AG08395 (cell line): ENCODE measurements at places on chromosomes 7 and 10.

DNA sequence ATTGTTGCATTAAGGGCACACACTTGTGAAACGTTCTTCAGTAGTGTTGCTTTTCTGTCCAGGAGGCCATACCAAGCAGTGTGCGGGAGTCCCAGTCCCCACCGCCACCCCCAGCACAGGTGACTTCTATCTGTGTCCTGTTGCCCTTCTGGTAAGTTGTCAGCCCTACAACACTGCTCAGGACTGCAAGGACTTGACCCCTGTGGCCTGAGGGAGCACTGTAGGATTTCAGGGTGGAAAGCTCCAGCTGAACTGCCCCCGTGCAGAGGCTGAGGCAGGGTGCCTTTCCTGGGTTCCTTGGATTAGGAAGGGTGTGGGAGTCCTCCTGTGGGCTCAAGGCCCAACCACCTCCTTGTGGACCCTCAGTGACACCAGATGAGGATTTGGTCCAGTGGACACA lies 26.8 kb upstream of the ZNF488 start:
- no peak for DNase-seq

GRCh38 chr7:2873146-2873545 lies 29.0 kb upstream of the GNA12 start:
- no peak for DNase-seq

GRCh38 chr7:145088111-145088745 lies 252.4 kb upstream of the TPK1 start:
- no peak for DNase-seq

GRCh38 chr7:120731271-120731670 lies 126.7 kb downstream of the TSPAN12 start:
- DNase-seq: no peak

DNA sequence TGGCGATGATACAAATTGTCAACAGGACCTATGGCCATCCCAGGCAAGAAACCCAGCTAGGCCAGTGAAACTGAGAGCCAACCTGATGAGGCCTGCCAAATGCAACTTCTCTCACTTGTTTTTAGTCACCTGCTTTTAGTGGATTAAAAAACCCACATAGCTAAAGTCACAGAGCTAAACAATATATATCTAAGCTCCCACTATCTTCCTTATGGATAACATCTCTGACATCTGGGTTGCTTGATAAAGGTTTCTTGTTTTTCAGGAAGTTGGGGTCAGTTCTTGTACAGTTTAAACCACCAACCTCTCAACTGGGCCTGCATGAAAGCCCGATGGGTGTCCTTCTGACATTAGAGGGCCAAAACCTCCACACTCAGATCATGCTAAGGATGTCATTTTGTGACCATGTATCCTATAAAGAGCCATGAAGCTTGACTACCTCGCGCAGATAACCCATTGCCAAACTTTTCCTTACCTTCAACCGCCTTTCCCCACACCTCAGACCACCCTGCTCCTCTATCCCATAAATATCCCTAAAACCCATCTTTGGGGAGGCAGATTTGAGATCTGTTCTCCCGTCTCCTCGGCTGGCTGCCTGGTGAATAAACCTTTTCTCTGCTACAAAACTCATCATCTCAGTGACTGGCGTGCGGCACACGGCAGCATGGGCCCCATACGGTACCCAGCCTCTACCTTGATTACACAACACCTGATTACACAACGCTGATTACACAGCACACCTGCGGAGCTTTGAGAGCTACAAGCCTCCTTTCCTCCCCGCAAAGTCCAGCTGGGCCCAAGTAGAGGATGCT lies 797 bp upstream of the STMP1 start:
- no peak for DNase-seq

GRCh38 chr10:111392159-111392558 lies 315.3 kb downstream of the ADRA2A start:
- DNase-seq: peak; percentile 67

DNA sequence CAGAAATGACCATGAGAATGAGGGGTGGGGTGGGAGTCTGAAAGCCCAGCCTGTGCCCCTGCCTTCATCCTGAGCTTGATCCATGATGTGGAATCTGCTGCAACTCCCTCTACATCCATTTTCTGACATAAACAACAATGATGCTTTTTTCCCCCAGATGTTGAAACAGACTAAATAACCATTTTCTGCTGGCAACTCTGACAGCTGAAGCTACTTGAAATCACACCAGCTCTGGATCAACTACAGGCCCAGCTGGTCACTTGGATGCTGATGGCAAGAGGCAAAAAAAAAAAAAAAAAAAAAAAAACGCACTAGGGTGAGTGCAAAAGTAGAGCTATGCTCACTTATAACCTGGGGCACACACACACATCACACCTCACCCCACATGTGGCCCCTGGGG lies 74.2 kb downstream of the FAM107B start:
- DNase-seq: no peak

DNA sequence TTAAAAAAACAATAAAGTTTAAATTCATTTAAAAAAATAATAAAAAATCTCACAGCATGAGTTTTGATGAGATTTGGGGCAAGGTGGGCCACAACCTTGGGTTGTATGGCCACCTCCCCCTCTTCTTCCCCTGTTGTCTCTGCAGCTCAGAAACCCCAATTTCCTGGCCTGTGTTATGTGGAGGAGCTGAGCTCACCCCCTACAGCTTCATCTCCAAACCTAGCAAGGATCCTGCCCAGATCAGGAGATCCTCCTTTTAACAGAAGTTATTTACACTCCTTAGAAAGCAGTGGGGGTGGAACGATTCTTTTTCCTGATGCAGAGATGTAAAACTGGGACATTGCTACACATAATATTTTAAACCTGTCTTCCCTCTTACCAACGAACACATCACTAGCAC lies 6.9 kb upstream of the SH2D4B start:
- DNase-seq: no peak

DNA sequence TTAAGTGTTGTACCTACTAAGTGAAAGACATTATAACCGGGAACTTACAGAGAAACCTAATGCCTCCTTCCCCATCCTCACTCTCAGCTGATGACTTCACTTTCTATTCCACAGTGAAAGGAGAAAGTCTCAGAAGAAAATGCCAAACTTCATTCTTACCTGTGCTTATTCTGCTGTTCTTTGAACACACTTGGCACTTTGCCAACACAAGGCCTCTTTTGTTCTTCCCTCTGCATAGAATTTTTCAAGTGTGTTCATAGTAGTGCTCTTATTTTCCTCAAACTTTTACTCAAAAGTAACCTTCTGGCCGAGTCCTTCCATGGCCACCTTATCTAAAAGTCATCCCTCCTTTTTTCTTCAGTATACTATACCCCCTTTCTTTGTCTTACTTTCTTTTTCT lies 59.4 kb upstream of the ETV1 start:
- DNase-seq: no peak

GRCh38 chr7:105218939-105219770 lies 169.6 kb downstream of the SRPK2 start:
- no peak for DNase-seq

DNA sequence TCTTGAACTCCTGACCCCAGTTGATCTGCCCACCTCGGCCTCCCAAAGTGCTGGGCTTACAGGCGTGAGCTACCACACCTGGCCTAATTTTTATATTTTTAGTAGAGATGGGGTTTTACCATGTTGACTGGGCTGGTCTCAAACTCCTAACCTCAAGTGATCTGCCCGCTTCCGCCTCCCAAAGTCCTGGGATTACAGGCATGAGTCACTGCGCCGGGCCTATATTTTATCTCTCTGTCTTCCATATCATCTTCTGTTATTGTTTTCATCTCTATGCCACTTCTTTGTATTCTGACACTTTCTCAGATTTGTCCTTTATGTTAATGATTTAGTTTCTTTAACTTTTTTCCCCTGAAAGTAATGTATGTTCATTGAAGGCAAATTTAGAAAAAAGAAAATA lies 55.0 kb upstream of the FMC1 start:
- DNase-seq: no peak

GRCh38 chr10:124535731-124536495 lies 74.3 kb downstream of the LHPP start:
- no peak for DNase-seq

DNA sequence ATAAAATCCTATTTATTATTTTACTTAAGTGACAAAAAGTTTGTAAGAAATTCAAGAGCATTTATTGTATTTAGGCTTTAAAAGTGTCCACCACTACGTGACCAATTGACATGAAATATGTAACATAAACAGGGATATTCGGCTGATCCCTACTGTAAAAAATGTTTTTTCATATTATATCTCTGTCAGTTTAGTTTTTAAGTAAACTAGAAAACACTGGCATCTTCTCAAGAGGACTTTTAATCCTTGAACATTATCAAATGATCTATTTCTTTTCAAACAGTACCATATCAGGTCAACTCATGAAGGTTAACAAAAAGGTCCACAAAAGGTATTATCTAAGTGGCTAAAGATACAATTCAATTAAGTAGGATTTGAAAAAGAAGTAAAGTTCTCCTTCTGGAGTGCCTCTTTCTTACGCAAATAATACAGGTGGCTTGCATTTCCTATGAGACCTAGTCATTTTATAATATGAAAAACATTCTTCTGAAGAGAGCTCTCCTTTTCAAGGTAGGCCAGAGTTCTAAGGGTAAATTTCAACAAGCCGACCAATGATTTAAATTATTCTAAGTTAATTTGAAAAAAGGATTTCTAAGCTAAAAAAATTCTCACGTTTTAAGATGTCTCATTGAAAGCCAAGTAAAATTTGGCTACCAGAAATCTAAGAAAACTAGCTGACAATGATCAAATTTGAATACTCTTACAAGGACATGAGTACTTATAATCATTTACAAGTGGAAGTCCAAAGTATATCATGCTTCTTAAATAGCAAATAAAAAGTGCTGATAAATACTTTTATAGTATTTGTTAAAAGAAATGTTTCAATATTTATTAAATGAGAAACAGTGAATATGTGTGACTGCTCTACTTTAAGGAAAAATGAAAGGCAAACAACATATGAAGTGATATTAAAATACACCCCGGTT lies 133.5 kb downstream of the NRBF2 start:
- DNase-seq: no peak

DNA sequence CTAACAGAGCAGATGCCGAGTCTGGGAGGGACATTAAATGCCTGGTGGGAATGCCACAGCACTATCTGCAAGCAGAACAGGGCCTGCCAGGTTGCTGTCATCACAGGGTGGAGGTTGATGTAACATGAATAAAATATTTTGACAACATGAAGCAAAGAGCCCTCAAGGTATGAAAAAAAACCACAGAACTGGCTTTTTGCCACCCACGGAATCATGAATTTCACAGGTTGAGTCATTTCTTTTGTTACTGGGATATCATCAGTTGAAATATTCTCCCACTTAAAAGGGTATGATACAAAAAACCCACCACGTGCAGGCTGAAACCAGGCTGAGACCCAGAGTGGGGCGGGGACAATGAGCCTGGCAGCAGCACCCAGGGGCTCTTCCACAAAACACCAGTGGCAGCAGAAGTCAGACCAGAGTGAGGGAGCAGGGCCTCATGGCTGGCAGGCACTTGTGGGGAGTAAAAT lies 220.1 kb downstream of the TNS3 start:
- peak; percentile 71 for DNase-seq

DNA sequence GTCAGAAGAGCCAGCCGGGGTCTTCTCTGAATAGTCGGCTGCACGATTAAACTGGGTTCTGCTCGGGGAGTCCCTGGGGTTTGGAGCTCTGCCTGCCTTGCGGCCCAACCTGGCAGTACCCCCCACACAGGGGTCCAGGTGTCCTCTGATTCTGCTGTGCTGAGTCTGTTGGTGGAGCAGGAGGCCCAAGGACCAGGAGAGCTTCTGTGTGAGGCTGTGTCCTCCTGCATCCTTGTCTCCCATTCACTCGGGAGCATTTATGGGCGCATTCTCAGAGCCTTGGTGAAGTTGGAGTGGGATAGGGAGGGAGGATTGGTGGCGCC lies 14.2 kb downstream of the INPP5A start:
- DNase-seq: no peak

GRCh38 chr7:110454713-110455112 lies 636.2 kb upstream of the LRRN3 start:
- DNase-seq: no peak

GRCh38 chr7:27661811-27662489 lies 733 bp downstream of the HIBADH start:
- peak; percentile 20 for DNase-seq

GRCh38 chr10:13335881-13336280 lies 12.2 kb downstream of the SEPHS1 start:
- DNase-seq: no peak
